IMR-90 (cell line): ENCODE measurements at places on chromosomes 2 and 18. TPM values are rescaled to one million over a fixed set of nuclear protein-coding genes. Genes with fewer than 3 reads are reported as not detected.
A peak's percentile ranks its signal among the peaks of the same experiment; 100 is the strongest.

Gene GNAL
- total RNA-seq = 0.28 and 0.36 TPM in 2 replicates

DNA sequence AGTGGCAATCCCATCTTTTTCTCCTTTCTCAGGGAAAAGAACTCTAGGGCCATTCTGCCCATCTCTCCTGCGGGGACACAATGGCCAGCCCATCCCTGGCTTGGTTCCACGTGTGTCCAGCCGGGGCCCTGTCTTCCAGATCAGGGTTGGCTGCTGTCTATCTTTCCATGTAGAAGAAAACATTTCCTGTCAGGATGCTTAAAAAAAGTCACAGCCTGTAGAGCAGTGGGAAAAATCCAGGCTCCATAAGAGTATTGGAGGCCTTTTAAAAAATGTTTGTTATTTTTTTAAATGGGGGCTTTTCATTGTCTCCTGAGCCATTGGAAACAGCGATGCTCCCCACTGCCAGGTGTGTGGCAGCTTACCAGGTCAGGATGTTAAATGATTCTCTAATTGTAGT lies 105.6 kb downstream of the TGFA start:
- DNase-seq = no peak

DNA sequence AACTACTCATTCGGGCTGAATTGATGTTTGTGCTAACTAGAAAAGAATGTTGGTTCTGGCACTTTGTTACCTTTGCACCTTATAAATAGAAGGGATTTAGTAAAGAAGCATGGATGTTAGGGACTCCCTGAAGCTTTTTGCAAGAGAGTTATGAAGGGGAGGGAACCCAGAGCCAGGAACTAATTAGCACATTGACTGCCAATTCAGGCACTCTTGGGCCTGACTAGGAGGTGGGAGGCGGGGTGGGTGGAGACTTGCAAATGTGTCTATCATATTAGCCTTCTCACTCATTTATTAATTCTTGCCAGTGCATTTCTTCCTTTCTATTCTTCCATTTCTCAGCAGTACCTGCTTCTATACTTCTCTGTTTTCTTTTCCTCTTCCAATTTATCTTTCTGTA lies 1022.4 kb downstream of the TMEM182 start:
- DNase-seq = no peak

DNA sequence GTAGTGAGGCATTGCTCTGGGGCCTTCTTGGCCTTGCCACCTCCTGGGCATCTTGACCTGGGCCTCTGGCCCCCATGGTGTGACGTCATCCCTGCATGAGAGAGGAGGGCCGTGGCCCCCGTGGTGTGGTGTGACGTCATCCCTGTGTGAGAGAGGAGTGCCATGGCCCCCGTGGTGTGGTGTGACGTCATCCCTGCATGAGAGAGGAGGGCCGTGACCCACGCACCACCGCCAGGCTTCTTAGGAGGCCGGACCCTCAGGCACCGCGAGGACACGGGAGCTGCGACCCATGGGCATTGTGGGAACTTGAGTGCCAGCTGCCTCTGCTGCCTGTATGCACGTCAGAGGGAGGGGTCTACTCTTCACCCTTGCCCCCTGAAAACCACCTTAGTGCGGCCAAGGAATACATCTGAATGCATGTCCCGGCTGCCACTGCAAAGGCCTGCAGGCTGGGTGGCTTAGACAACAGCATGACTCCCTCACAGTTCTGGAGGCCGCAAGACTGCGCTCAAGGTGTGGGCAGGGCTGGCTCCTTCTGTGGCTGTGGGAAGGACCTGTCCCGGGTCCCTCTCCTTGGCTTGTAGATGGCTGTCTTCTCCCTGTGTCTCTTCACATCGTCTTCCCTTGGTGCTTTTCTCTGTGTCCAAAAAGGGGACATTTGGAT lies 20.8 kb upstream of the OTOS start:
- DNase-seq = no peak

DNA sequence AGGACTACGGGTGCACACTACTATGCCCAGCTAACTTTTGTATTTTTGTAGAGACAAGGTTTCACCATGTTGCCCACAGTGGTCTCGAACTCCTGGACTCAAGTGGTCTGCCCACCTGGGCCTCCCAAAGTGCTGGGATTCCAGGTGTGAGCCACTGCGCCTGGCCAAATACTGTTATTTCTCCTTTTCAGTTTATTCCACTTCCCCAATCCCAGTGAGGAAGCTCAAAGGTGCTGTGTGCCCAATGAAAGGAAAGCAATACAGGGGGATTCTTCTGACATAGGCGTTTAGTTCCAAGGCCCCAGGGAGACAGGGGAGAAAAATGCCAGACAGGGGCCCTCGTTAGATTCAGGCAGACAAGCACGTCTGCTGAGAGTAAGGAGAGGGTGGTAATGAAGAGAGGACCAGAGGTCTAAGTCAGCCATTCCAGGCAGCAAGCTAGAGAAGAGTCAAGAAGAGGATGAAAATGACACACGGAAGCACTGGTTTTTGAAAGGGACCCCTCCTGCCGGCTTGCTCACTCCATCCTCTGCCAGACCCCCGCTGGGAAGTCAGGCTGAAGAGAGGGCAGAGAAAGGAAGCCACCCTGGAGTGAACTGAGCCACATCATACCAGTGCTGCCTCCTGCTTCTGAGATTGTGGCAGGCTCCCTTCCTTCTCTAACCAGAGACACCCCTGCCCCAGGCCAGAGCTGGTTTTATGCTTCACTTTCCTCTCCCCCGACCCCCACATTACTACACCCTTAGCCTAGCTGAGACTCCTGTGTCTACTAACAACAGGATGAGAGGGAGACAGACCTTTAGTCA lies 6.7 kb downstream of the INO80C start:
- no peak for DNase-seq

DNA sequence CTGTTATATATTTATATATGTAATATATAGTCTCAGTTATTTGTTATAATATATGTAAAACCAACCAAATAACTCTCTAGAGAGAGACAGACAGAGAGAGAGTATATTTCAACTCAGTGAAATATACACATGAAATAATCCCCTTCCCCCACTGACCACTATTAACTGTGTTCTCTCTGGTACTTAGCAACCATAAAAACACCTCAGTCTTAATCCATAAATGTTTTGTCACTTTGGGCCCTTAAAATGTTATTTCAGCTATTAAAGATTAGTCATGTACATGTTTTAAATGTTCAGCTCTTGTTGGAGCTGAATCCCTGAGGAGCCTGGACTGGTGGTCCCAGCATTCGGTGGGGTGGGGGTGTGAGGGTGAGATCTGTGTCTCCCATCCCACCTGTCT lies 122.2 kb upstream of the MAP3K20 start:
- DNase-seq = no peak

Gene SERPINB12
- not detected in 2 replicates for total RNA-seq

Gene SP5
- not detected in 2 replicates for total RNA-seq

- no peak for DNase-seq
Observed at GRCh38 chr2:238499731-238500580, 73.2 kb downstream of the ASB1 start.

DNA sequence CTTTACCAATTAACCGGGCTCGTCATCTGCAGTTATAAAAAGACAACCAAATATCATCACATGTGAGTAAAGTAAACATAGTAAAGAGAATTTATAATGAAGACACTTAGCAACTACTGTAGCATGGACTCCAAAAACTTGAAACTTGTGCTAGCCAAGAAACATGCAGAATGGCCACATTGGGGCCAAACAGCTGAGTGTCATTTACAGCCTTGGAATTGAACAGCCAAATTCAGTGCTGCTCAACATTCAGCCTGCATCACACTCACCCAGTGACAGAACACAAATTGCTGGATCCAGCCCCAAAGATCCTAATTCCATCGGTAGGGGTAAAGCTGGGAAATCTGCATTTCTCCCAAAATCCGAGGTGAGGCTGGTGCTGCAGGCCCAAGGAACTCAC lies 224.8 kb upstream of the GYPC start:
- DNase-seq = no peak

DNA sequence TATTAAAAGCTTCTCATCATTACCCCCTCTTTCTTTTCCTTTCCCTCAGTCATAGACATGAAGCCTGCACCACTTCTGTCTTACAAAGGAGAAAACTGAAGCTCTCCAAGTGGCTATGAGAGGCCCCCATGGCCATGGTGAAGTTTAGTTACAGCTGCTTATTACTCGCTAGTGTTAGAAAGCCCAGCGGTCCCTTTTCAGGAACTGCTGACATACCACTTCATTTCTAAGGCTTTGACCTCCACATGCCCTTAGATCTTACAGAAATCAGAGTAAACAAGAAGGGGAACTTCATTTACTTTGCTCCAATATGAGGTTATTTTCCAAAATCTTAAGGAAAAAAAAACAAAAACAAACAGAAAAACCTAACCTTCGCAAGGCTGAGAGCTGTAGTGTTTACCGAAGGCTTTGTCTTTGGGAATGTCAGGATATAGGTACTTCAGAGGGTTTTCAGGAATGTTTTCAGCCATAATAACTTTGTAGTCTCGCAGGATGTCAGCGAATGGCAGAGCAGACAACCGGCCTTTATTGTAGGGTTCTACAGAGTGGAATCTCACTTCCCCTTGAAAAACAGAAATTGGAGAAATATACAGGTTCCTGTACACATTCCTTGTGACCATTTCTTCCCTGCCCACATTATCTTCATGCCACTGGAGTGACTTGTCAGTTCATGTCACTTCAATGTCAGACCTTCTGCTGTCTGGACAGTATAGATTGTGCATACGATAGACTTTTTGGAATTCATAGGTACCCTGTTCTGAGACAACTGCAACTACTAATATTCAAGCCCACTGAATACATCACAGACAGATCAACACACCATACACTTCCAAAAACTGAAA lies 18.8 kb upstream of the STAT1 start:
- no peak for DNase-seq

Gene FAM237A
- not detected in 2 replicates for total RNA-seq

DNA sequence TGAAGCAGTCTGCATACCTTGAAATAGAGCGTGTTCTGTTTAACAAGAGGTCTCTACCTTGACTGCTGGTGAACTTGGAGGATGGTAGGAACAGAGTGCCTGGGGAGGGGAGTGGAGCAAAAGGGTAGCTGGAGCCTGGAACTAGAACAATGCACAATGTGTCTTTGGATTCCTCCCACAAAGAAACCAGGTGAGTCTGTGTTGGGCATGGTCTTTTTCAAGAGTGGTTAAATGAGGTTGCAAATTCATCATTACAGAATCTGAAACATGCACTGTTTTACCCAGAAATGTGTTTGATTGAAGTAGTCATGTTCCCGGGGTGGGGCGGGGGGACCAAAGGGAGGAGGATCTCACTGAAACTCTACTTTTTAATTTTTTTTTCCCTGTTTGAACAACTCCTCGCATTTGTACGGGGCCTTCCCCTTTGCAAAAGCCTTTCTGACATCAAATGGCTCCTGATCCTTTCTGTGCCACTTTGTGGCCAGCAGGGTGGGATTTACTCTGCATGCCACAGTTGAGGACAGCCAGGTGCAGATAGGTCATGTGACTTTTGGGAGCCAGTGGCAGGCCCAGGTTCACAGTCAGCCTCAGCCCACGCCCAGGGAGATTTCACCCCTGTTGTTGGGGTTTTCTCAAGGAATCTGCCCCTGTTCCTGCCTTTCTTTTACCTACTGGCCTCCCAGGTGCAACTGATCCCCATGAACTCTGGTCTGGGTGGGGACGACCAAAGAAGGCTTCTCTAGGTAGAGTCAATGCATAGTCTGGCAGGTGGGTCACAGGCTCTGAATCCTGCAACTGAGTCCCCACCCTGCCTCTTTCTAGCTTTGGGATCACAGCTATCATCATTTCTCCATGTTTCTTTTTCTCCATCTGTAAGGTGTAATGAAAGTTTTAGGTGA lies 28.2 kb downstream of the MYCN start:
- no peak for DNase-seq

DNA sequence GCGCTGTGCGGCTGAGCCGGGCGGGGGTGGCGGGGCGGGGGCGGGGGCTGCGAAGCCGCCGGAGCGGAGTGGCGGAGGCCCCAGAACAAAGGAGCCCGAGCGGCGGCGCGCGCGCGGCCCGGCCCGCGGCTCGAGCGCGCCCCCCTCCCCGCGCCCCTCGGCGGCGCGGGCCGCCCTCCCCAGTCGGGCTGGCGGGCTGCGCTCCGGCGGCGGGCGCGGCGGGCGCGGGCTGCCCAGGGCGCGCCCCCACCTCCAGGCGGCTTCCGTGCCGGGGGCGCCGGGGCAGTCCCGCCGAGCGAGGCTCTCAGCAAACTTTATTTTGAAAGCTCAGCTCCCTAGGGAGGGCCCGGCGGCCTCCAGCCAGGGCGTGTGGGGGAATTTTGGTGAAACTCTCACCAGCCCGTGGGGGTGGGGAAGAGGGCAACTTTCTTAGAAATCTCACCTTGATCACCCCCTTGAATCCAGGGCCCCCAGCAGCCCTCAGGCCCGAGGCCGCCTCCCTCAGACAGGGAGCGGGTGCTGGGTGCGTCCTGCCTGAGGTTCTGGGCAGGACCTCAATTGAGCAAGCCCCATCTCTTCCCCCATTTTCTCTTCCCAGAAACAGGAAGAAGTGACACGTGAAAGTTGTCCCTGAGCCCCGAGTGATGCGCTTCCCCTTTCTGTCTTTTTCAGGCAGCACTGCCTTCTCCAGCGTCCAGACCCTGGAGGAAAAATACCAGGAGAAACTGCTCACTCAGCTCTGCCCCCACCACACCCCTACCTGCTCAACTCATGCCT lies 786 bp downstream of the TET3 start:
- DNase-seq = no peak

Gene PIEZO2
- total RNA-seq = 3.3 and 4.1 TPM in 2 replicates

GRCh38 chr2:101273056-101273455 lies 20.4 kb downstream of the CNOT11 start:
- no peak for DNase-seq

Gene CNTNAP5
- not detected in 2 replicates for total RNA-seq

DNA sequence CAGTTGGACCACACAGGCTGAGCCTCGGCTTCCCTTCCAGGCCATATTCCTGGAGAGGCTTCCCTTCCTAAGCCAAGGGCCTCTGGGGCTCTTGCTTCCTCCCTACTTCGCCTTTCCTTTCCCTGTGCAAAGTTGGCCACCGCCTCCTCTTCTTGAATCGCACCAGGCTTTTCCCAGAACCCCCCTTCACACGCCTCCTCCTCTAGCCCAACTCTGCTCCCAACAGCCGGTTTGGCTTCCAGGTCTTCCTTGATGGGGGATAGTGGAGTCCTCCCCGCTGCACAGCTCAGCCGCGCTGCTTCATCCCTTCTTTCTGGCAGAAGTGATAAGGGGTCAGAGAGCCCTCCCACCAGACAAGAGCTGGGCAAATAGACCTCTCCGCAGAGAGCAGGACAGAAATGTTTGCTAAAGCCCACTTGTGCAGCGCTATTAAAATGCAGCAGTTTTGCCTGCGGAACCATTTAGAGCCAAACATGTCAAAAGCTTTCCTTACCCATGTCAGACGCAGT lies 56.4 kb downstream of the SNORC start:
- DNase-seq = no peak

GRCh38 chr2:31270131-31270530 lies 36.2 kb downstream of the EHD3 start:
- DNase-seq = peak; percentile 76

Gene MAP2
- total RNA-seq = 0.28 and 0.36 TPM in 2 replicates

Gene DLGAP1
- under 0.01 TPM in 1 of 2 replicates, not detected in the other for total RNA-seq
